Breast epithelium (tissue), 4 donors: ENCODE measurements at places on chromosomes 1 and 21. TPM values are rescaled to one million over a fixed set of nuclear protein-coding genes. Genes with fewer than 3 reads are reported as not detected.

GRCh38 chr21:40445349-40445921 is 401.5 kb downstream of the DSCAM start:
- DNase-seq: no peak

GRCh38 chr1:33182401-33182841 is 578 bp upstream of the TRIM62 start:
- no peak for DNase-seq

DNA sequence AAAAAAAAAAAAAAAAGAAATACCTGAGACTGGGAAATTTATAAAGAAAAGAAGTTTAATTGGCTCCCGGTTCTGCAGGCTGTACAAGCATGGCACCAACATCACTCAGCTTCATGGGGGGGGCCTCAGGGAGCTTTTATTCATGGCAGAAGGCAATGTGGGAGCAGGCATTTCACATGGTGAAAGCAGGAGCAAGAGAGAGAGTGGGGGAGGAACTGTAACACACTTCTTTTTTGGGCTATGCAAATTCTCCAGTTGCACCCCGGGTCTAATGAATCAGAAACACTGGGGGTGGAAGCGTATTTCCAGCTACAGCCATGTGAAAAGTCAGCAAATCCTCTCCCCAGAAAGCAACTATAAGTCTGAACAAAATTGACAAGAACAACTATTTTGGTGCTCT is 11.8 kb upstream of the SOD1 start:
- DNase-seq: no peak

DNA sequence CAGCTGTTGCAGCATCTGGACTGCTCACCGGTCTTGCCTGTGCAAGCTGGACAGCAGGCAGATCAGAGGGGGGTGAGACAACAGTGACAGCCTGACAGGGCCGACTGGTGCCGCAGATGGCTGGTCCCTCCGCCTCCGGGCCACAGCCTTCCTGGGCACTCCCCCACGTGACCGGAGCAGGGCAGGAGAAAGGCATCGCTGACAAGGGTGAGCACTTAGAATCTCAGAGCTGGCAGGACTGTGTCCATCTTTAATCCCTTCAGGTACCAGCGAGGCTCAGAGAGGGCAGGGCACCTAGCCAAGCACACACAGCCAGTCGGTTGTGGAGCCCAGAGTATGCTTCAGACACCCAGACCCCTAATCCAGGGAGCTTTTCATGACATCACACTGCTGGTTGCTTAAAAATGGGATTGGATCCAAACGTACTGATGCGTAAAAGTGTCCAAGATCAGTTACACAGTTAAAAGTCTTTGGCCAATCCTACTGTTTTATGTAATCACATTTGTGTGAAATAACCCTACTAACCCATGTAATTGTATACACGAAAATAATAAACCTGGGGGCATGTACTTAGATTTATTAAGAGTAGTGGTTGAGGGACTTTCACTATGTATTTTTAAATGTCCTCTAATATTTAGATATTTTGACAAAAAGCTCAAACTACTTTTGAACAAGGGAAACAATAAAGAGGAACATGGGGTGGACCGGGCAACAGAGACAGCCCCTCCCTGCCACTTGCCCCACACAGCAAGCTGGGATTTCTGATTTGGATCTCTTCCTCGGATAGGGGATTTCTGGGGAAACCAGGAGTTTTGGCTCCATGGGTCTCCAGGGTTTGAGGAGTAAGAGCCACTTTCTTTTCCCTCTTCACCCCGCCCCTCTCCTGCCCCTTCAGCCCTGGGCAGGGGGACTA is 758 bp upstream of the CNTN2 start:
- DNase-seq: no peak

DNA sequence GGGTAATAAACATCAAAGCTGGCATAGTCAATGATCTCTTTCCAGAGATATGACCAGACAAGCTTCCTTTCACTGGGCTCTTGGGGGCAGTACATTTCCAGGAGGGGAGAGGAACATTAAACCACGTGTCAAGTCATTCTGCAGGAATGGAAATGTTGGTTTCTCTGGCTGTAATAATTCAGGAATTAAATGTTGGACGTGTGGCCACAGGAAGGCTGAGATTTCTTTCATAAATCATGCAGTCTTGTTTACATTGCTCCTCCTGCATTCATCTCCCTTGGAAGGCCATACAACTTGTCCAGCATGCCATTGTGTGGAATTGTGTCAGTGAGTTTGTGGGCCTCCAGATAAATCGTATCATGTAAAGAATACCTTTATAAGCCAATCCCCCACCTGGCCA is 259.2 kb downstream of the ADGRL2 start:
- DNase-seq: no peak

GRCh38 chr1:95003433-95003738 is 69.4 kb downstream of the ALG14 start:
- no peak for DNase-seq

- no peak for DNase-seq
Measured at GRCh38 chr1:175094626-175095025, 27.0 kb downstream of the TNN start.

- no peak for DNase-seq
Measured at GRCh38 chr1:184101141-184101540, 49.6 kb downstream of the TSEN15 start.

- no peak for DNase-seq
Measured at GRCh38 chr1:44760876-44761275, 14.5 kb upstream of the RPS8 start.

GRCh38 chr21:42200906-42201614 is 17.9 kb upstream of the ABCG1 start:
- no peak for DNase-seq

- DNase-seq: no peak
Measured at GRCh38 chr1:118333601-118334210, 148.7 kb upstream of the SPAG17 start.

DNA sequence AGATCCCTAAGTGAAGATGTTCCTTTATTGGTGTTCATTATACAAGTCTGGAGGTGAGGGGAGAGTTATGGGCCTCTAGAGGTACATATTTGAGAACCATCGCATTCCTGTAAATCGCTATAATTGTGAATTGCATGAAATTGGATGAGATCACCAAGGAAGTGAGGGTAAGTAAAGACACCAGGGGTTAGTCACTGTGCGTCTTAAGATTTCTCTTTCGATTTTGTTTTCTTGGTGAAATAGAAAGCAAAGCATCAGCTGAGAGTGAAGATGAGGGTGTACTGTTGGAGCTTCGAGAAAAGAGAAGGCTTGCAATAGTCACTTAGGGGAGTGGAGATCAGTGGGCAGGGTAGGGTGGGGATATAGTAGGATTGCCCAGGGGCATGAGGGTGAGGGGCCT is 82.1 kb downstream of the RAVER2 start:
- no peak for DNase-seq

DNA sequence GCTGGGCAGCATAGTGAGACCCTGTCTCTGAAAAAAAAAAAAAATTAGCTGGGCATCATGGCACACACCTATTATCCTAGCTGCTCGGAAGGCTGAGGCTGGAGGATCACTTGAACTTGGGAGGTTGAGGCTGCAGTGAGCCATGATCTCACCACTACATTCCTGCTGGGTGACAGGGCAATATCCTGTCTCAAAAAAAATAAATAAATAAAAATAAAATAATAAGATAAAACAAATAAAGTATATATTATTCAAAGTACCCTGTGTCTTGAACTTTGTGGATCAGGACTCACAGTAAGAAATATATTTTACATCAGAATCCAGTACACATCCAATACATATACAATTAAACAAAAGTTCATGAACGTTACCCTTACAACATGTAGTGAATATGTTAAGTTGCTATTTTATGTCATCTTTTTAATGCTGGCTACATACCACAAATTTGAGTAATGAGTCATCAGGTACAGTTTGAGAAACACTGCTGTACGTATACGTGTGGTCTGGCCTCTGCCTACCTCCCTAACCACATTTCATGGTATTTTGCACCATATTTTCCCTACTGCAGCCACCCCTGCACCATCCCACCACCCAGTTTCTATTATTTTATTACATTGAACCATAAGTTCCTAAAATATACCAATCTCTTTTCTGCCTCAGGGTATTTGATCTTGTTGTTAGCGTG is 4.4 kb downstream of the NME7 start:
- DNase-seq: no peak

GRCh38 chr1:34761776-34762307 is 2.3 kb downstream of the GJB4 start:
- no peak for DNase-seq

Gene ANGPTL3
- total RNA-seq: not detected

Gene GBP7
- not detected for total RNA-seq

Gene TATDN3
- total RNA-seq: 9.2 TPM

Gene TMEM125
- total RNA-seq: 19.3 TPM

Gene MAB21L3
- total RNA-seq: 0.80 TPM
